ENCODE measurements at places on chromosomes 11 and 22.

GRCh38 chr11:35937700-35938099, 6.2 kb upstream of the LDLRAD3 start:
- no peak for DNase-seq

DNA sequence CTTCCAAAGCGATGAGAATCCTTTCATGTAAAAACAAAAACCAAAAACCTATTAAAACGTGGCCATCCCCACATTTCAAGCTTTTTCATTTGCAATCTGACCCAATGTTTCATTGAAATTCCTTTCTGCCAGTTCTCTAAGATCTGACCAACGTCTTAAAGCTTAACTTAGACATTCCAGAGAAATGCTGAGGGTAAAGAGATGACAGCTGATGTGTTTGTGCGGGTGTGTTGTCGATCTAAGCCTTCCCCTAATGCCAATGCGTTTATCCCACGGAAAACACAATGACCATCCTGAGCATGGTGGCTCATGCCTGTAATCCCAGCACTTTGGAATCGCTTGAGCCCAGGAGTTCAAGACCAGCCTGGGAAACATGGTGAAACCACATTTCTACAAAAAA, 6.4 kb upstream of the TESMIN start:
- no peak for DNase-seq

GRCh38 chr11:1842149-1843097, 3.6 kb downstream of the TNNI2 start:
- no peak for DNase-seq

- DNase-seq = no peak
Observed at GRCh38 chr11:91688672-91689071, 535.9 kb upstream of the FAT3 start.

- DNase-seq = no peak
Observed at GRCh38 chr11:27656806-27657483, 43.3 kb downstream of the BDNF start.

DNA sequence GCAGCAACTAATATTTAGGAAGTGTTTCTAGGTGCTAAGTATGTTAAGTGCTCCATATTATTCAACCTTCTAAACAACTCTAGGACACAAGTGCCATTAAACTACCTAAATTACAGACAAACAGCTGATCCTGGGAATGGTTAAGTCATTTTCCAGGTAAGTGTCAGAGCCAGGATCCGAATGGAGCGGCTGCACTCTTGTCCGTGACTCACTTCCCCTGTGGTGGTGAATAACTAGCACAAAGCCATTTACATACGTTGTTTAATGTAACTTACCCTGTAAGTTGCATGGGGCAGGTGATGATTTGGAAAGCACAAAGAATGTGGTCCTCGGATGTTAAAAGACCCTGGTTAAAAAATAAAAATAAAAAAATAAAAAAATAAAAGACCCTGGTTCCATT, 8.8 kb upstream of the PRG2 start:
- no peak for DNase-seq

DNA sequence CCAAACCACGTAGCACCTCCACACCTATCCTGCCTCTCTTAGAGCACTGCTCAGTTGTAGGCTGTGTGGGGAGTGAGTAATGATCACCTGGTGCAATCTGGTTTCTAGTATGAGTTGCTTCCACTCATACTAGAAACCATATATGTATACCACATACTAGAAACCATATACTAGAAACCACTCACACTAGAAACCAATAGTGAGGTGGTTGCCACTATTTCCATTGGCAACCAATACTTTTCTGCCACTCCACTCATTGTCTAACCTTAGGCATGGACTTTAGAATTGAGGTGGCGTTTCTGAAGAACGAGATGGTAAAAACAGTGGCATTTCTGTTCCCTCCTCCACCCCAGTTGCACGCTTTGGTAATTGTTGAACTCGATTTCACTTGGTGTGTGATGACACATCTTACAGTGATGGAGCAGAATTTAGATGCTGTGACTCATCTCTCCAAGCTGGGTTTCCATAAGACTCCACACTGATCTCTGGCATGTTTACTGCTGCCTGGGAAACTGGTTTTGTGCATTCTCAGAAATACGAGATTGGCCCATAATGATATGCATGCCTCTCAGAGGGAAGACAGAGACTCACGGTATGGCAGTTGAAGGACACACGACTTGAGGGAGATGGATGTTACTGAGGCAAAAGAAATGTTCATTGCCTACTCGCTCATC, 82.9 kb downstream of the KIRREL3 start:
- DNase-seq = no peak

GRCh38 chr11:28017816-28018215, 90.1 kb downstream of the KIF18A start:
- DNase-seq = no peak

GRCh38 chr11:125950696-125951651, 5.1 kb downstream of the VSIG10L2 start:
- peak; percentile 23 for DNase-seq

DNA sequence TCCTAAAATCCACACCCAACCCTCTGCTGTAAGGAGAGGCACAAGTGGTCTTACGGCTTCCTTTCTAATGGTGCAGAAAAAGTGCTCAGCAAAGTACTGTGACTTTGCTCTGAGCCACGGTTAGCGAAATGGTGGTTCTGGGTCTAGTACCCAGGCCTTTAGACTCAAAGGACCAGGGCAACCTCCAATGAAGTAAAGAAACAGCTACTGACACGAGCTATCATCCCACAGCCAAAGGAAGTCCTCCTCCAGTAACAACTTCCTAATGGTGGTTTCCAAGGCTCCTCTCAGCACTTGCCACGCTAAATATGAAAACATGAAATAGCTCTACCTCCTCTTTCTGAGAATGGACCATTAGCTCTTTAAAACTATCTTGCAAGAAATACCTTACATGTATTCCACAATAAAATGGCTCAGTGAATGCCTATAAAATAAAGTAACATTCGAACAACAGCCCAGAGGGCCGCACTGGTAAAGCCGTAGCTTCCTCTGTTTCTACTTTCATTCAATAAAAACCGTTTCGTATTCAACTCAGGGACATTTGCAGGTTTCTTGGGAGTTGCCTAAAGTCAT, 122.4 kb downstream of the ETS1 start:
- DNase-seq = no peak

DNA sequence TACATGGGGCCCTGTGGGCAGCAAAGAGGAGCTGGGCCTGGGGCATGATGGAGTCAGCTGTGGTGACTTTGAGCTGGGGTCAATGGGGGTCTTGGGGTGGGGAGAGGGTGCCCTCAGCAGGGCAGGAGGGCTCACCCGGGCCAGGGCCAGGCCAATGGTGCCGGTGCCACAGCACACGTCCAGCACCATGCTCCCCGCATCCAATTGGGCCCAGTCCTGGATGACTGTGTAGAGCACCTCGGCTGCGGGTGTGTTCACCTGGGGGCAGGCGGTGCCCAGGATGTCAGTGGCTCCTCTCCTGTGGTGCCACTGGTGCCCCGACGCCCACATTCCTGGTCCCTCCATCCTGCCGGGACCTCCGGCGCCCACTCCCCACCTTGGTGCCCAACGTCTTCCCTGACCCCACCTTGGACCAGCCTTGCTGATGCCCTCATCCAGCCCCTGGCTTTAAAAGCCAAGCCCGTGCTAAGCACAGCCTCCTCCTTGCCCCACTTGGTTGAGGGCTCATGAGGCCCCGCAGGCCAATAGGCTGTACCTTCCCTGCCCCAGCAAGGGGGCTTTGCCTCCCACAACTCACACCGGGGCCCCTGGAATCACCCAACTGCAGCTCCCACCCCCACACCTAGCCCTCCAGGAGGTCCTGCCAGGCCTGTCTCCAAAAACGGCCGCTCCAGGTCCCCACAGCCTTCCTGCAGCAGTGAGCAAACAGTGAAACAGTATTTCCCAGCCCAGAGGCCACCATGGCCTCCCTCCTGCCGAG, 2.2 kb upstream of the RANBP1 start:
- DNase-seq = no peak

DNA sequence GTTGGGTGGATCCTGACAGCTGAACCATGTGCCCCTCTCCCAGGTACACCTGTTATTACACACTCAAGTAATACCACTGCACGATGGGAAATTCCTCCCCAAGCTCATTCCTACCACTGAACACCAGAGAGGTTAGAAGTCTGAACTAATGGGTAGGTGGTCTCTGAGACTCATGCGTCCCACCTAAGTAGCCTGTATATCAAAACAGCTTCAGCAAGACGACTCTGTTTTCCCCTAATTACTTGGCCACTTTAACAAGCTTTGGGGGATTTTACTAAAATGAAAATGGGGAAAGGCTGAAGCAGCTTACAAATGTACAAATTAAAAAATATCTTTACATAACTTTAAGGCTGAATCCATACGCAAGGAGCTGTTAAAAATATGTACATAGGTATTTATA, 29.4 kb downstream of the LGR4 start:
- DNase-seq = no peak

- no peak for DNase-seq
Observed at GRCh38 chr11:111331711-111332479, 33.5 kb downstream of the POU2AF3 start.

DNA sequence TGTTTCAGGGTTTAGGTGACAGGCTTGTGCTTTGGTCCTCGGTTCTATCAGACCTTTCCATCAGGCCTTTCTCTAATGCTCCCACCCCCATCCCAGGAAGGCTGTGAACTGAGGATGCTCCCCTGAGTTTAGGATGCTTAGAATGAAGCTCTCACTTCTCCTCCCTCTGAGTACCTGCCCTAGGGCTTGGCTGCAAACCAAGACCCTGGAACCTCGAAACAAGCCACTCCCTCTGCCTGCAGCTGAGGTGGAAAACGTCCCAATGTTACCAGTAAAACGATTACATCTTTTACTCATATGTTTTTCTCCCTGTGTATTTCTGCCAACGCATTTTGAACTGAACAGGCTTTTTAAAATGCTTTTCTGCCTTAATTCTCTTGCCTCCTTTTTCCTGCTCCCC, 54.5 kb upstream of the BMAL1 start:
- DNase-seq = no peak

DNA sequence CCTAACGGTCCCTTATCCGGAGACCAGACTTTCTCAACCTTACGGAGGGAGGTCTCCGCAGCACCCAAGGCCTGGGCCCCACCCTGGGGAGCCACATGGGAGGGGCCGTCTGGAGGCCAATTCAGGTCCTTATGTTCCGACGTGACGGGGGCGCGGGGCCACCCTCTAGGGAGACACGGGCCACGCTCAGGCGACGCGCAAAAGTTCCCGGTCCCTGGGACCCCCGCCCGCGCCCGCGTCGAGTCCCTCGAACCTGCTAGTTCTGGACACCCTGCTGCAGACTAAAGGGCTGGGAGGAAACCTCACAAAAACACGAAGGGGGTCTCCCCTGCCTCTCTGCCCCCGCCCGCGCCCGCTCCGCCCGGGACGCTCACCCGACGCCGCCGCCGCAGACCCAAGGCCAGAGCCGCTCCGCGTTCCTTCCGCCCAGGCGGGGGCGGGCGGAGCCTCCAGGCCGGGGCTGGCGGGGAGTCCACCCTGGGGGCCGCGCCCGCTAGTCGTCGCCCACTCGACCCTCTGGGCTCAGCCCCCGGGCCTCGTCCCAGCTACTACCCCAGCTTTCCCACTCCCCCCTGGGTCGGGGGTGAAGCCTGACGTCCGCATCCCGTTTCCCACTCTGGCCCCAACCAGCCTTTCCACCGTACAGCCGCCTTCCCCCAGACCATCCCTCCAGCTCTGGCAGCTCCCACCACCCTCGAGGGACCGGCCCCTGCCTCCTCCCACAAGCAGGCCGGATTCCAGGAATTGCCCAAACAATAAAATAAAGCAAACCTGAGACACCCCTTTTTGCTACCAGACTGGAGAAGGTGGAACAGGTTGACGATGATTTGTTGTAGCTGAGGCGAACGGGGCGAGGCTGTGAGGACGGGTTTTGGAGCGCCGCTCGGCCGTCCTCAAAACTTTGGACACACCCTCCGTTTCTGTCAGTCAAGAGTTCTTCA, 2.7 kb downstream of the RNH1 start:
- DNase-seq = no peak

DNA sequence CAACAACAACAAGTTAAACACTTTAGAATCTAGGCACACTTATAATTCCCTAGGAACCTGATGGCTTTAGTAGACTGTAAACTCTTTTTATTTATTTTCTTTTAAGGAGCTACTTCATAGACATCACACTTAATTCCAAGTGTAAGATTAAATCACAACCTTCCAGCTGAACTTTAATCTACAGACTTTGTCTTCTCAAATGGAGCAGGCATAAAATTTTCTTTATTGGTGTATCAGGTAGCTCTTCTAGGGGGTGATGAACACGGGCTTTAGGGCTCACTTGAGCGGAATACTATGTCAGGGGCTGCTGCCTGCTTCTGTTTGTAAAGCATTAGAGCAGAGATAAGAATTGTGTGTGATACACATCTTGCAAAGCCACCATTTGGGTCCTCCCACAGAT, 525.8 kb upstream of the FAT3 start:
- DNase-seq = no peak

DNA sequence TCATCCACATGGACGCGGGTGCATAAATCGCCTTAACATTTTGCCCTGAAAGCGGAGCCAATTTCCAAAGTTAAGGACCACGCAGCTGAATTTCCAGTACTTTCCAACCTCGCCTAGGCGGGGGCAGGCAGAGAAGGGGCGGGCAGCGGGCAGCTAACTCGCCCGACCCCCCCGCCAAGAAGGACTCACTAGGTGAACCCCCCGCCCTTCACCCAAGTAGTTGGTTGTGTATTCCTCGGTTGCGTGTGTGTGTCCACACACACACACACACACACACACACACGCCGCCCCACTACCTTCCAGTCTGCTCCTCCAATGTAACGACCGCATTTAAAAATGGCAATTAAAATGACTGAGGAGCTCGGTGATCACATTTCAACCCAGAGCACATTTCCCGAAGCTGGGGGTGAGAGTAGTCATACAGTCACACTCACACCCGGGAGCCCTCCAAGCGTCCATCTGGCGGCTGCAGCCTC, 1.4 kb downstream of the TENM4 start:
- peak; percentile 12 for DNase-seq

DNA sequence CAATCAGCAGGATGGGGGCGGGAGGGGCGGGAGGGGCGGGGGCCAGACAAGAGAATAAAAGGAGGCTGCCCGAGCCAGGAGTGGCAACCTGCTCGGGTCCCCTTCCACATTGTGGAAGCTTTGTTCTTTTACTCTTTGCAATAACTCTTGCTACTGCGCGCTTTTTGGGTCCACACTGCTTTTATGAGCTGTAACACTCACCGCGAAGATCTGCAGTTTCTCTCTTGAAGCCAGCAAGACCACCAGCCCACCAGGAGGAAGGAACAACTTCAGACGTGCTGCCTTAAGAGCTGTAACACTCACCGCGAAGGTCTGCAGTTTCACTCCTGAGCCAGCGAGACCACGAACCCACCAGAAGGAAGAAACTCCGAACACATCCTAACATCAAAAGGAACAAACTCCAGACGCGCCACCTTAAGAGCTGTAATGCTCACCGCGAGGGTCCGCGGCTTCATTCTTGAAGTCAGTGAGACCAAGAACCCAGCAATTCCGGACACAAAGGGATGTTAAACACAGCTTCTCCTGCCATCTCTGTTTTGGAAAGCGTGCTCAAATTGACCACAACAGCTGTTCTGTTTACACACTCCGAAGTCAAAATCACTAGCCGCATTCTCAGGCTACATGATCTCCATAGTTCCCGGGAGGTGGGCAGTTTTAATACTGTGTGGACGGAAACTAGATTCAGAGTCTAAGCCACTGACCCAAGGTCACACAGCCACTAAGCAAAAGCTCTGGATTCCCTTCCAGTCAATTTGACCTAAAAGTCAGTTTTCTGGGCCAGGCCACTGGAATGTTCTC, 11.9 kb downstream of the PLAAT2 start:
- no peak for DNase-seq

- DNase-seq = no peak
Observed at GRCh38 chr22:27391092-27391770, 410.3 kb downstream of the MN1 start.

All from cerebellar cortex (tissue), 1 donor.